Activated CD4-positive, alpha-beta T cell treated with anti-CD3 and anti-CD28 coated beads, Interleukin-2, amount 10 ng/mL, durations not matched to agents 24 days and 14 days (primary cell): ENCODE measurements at places on chromosomes 2 and 18. TPM values are rescaled to one million over a fixed set of nuclear protein-coding genes. Genes with fewer than 3 reads are reported as not detected.

The REV1 gene
- total RNA-seq = 47.8 and 48.9 TPM in 2 replicates

The EMILIN2 gene
- total RNA-seq = 32.4 and 35.5 TPM in 2 replicates

The GPR45 gene
- not detected in 2 replicates for total RNA-seq

The RAB17 gene
- total RNA-seq = 0.26 TPM in 1 of 2 replicates, not detected in the other

The CACNB4 gene
- total RNA-seq = 0.19 and 0.31 TPM in 2 replicates

The SERPINB11 gene
- total RNA-seq = not detected in 2 replicates

The CKAP2L gene
- total RNA-seq = 17.8 and 17.9 TPM in 2 replicates

The LDLRAD4 gene
- 35.6 and 36.5 TPM in 2 replicates for total RNA-seq
